Erythroblast (primary cell): ENCODE measurements at places on chromosomes 2 and 18.

DNA sequence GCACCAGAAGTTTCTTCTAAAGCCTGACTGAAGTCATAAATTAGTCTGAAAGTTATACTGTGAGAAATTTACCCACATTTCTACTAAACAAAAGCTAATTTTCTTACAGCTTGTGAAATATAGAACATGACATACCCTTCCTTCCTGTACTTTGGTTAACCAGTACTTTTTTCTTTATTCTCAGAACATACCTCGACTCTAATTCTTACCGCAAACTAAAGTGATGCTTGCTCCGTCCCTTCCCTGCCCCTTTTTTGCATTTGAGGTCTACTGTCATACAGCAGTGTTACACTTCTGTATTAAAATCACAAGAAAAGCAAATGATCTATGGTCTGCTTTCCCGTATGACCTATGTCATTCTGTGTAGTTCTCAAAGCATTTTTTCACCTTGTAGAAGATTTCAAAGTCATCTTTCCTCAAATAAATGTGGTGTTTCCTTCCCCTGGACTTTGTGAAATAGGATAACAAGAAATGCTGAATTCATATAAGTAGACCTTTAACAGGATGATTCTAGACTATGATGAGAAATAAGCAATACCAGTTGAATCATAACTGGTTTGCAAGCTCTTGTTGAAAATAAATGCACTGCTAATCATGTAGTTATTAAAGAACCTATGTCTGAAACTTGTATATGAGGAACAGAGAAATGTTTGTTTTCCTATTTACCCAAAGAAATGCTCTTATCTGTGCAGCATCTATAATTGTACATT lies 30.4 kb downstream of the CYTIP start:
- DNase-seq = no peak

DNA sequence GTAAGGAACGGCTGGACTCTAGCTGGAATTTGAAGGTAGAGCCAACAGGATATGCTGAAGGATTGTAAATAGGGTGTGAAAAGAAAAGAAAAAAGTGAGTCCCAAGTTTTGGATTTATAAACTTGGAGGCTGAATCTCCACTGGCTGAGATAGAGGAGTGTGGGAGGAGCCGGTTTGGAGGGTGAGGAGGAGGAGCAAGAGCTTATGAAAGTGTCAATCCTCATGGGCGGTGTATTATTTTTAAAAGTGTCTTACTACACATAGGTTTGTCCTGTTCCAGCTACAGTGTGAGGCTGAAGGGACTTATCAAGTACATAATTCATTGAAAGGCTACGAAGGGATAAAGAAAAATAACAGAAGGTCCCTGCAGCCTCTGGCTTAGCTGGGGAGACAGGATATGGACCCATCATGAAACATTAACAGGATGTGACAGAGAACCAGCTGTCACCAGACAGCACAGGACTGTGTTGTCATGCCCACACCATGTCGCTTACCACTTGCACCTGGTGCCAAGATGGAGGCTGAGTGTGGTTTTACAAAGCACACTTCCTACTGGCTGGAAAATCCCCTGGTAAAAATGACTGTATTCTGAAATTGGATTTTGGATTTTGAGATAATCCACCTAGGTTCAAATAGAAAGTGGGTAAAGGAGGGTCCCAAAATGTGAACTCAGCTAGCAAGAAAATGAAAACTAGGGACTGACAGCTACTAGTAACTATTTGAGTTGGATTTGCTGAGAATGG lies 2.5 kb upstream of the MREG start:
- no peak for DNase-seq

DNA sequence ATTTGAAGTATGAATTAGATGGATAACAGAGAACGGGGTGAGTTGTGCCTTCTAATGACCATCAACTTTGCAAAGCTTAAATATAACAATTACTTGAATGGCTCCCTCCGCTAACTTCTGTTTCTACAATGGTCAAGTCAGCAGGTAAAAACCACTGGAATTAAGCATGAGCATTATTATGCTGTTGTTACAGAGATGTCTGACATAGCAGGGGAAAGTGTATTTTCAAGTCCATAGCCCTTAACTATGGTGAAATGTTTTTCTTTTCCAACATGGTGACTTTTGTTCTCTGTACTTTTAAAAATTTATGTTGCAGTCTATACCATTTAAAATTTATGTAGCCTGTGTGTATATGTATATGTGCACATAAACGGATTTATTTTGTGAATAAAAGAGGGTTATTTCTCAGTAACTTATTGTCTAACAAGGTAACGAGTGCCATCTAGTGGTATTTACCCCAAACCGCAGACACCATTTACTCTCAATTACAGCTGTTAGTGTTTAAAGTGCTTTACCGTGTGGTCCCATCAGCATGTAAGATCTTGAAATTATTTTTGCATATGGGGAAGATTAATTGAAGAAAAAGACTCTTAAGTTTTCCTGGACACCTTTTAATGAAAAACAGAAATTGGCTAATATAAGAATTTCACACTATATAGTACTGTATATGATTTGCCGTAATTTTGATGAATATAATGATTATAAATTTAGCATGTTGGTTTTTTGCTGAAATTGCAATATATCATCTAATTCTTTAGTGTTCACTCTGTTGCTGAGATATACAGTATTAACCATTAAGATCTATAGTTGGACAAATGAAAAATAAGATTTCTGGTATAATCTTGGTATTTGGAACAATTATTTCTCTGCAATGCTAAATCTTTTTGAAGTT lies 78.2 kb downstream of the UBE2E3 start:
- DNase-seq = peak; percentile 69

- DNase-seq = no peak
Observed at GRCh38 chr2:180938451-180938850, 42.0 kb upstream of the UBE2E3 start.

- DNase-seq = no peak
Observed at GRCh38 chr2:214836568-214836967, 27.1 kb upstream of the BARD1 start.

DNA sequence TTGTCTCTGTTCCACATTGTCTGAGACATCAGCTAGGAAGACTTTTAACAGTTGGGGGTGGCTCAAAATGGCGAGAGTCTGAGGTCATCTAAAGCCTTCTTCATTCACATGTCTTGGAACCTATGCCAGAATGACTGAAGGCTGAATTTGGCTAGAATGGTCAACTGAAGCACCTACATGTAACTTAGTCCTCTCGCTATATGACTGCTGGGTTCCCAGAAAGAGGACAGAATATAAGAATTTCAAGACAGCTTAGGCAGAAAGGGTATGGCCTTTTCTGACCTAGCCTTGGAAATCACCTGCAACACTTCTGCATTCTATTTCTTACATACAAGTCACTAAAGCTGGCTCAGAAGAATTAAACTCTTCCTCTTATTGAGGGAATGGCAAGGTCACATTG lies 75.6 kb upstream of the OTX1 start:
- no peak for DNase-seq

DNA sequence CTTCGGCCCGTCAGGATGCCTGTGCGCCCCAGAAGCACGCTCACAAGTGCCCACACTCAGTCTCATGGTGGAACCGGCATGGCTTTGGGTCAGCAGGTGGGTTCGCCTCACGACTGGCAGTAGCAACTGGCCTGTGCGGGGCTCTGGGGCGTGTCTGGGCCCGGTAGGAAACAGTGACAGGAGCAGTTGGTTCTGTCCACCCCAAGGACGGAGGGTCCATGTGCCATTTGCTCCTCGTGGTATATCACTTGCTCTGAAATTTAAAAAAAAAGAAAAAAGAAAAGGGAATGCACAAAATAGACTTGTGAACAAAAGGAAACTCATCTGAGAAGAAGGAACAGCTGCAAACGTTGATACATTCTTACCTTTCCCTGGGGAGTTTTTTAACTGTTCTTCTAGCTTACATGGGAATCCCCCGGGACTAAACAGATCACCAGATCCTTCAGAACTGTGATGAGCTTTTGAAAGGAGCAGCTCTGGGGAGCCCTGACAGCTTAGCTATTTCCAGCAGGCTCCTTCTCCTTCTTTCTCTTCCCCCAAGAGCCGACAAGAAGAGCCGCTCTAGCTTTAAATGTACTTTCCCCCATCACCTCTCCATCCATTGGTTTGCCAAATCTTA lies 42.8 kb downstream of the TRAPPC12 start:
- no peak for DNase-seq

- no peak for DNase-seq
Observed at GRCh38 chr2:237558961-237559641, 7.3 kb upstream of the PRLH start.

DNA sequence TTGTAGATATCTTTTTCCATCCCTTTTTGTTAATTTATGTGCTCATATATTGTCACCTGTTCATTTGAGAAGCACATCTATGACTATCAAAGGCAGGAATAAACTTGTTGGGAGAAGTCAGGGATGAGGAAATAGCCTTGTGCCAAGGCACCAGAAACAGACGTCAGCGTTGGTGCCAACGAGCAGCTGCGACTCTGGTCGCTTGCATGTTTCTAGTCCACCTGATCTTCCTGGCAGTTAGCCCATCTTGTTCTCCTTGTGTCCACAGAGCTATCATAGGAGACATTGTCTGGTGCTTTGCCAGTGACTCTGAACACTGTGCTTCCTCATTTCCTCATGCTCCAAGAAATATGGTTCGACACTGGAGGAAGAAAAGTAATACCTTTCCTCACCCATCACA lies 374.4 kb downstream of the PTPRM start:
- no peak for DNase-seq

DNA sequence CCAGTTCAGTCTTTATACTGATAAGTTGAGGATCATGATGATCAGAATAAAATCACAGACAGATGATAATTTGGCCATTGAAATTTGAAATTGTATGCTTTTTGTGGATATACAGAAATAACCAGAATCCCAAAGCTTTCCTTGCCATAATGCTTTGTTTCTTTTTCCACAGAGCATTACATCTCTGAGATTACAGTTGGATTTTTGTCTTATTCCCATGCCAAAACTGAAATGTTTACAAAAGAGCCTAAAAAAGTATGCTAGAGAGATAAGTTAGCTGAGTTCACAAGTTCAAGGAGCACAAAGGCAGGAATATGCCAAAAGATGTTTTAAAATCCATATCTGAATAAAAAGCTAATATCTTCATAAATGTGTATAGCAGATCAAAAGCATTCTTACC lies 321.3 kb downstream of the PID1 start:
- no peak for DNase-seq

- DNase-seq = no peak
Observed at GRCh38 chr18:46601141-46601805, 55.7 kb downstream of the LOXHD1 start.

- no peak for DNase-seq
Observed at GRCh38 chr2:234989183-234989701, 37.4 kb downstream of the SH3BP4 start.

- DNase-seq = peak; percentile 77
Observed at GRCh38 chr18:11851806-11852337, 659 bp downstream of the CHMP1B start.

DNA sequence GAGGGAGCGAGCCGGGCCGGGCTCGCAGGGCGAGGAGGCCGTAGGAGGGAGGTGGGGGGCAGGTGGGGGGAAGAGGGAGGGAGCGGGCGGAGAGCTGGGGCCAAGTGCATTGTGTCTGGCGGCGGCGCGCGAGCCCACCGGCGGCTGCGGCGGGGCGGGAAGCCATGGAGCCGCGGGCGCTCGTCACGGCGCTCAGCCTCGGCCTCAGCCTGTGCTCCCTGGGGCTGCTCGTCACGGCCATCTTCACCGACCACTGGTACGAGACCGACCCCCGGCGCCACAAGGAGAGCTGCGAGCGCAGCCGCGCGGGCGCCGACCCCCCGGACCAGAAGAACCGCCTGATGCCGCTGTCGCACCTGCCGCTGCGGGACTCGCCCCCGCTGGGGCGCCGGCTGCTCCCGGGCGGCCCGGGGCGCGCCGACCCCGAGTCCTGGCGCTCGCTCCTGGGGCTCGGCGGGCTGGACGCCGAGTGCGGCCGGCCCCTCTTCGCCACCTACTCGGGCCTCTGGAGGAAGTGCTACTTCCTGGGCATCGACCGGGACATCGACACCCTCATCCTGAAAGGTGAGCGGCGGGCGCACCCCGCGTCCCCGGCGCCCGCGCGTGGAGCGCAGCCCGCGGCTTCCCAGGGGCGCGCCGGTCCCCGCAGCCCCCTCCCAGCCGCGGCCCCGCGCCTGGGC lies at the start of gene TMEM178A:
TSS of gene TMEM178A (plus strand) at position 107 of the 680 bp plus-strand sequence. CDS start at position 165, 58 bp downstream.
- DNase-seq = no peak

DNA sequence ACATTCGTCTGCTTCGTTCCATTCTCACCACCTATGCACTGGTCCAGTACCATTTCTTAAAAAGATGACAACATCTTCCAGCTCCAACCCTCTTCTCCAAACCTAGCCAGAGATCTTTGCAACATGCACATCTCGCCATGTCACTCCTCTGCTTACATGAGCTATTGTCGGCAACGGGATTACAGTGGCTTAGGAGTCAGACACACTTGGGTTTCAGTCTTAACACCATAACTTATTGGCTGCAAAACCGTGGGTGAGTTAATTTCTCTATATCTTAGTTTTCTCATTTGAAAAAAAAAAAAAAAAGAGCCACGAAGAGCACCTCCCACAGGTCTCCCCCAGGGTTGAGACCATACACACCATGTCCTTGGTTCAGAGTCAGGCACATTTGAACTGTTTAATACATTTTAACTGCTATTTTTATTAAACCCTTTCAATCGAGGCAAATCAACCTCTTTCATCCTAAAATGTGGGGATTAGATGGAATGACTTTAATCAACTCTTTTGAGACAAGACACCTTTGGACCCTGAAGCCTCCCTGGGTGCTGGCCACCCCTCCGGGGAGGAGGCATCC lies 889 bp downstream of the ANKRD29 start:
- no peak for DNase-seq

DNA sequence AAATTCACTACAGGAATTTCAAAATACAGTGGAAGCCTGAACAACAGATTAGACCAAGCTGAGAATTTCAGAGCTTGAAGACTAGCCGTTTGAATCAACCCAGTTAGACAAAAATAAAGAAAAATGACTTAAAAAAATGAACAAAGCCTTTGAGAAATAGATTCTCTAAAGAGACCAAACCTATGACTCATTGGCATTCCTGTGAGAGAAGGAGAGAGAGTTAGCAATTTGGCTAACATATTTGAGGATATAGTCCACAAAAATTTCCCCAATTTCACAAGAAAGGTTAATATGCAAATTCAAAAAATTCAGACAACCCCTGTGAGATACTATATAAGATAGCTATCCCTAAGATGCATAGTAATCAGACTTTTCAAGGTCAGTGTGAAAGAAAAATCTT lies 78.0 kb downstream of the MYO3B start:
- no peak for DNase-seq

DNA sequence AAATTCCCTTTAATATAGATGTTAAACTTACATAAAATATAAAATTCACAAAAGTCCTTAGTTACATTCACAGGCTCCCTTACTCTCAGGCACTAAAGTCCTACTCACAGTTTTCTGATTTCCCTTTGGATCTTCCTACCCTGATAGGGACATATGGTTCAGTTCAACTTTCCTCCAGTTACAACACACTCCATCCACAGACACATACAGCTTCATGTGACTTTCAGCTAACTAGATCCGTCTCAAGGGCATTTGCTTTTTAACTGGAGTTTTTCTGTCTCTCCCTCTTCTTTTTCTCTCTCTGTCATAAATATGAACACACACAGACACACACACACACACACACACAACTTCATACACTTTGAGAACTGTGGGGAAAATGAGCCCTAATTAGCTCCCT lies 419.2 kb downstream of the LRP1B start:
- DNase-seq = no peak

GRCh38 chr18:59455728-59456276 lies 96.7 kb upstream of the LMAN1 start:
- peak; percentile 9 for DNase-seq
